Erythroblast (primary cell): ENCODE measurements at places on chromosomes 13 and 19.

GRCh38 chr19:17686023-17686521, 2.1 kb downstream of the UNC13A start:
- DNase-seq: no peak

DNA sequence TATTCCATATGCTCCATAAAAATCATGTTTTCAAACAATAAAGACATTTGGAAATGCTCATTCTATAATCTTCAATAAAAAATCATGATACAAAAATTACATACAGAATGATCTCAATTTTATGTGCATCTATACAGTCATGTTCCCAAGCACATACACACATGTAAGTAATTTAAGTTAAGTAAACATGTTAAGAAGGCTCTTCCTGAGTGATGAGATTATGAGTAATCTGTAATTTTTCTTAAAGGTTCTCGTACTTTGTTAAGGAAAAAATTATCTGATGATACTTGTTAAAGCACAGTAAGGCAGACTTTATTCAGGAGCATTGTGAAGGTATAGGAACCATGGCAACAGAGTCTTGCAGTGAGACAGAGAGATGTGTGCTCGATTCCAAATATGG, 30.0 kb upstream of the DLEU7 start:
- DNase-seq: no peak

DNA sequence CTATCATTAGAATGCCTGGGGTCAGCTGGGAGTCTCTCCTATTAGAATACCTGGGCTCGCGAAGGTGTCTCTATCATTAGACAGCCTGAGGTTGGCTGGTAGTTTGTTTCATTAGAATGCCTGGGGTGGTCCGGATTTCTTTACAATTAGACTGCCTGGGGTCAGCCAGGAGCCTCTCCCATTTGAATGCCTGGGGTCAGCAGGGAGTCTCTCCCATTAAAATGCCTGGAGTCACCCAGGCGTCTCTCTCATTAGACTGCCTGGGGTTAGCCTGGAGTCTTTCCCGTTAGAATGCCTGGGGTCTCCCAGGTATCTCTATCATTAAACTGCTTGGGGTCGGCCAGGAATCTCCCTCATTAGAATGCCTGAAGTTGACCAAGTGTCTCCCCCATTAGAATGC, 1458.3 kb downstream of the UQCRFS1 start:
- no peak for DNase-seq

DNA sequence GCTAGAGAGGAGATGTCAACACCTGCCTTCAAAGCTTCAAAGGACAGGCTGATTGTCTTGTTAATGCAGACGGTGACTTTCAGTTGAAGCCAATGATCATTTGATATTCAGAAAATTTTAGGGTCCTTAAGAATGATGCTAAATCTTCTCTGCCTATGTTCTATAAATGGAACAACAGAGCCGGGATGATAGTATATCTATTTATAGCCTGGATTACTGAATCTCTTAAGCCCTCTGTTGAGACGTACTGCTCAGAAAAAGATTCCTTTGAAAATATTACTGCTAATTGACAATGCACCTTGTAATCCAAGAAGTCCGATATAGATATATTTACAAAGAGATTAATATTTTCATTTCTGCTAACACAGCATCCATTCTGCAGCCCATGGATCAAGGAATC, 35.8 kb upstream of the LMO7 start:
- no peak for DNase-seq

DNA sequence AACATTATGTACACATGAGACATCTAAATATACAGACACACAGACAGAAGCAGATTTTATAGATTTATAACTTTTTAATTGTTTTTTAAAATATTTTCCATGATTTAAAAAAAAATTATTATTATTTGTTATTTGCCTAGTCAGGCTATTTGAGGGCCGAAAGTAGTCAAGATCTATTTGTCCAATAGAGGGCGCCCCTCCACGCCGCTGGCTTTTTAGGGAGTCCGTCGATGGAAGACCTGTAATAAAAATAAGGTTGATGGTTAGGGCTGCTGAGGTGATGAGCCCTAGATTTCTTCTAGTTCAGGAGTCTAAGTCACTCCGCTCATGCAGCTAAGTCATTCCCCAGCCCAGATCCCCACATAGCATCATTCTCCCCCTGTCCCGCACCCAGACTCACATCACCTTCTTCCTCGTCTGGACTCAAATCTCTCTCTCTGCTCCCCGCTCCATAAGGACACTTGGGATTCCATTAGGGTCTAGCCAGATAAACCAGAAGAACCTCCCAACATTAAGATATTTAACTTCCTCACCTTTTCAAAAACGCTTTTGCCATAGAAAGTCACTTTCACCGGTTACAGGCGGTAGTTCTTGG, 33.9 kb upstream of the CEACAM21 start:
- peak; percentile 75 for DNase-seq

DNA sequence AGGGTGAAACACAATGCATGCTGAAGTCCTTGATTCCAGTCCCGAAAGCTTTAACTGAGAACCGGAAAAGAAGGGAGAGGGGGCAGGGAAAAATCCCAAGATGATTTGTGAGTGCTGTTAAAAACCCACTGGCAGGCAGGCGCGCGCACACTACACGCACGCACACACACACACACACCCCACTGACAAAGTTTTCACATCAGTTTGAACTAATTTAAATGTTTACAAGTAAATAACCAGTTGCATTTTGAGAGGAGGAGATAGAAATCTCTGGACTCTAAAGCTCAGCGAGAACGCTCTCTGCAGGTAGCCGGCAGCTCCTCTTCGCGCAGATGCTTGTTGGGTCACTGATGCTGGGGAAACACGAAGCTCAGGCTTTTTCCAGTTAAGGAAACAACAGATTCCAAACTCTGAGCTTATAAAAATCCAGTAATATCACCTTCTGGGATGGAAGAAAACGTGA, 818 bp upstream of the SLITRK1 start:
- no peak for DNase-seq

DNA sequence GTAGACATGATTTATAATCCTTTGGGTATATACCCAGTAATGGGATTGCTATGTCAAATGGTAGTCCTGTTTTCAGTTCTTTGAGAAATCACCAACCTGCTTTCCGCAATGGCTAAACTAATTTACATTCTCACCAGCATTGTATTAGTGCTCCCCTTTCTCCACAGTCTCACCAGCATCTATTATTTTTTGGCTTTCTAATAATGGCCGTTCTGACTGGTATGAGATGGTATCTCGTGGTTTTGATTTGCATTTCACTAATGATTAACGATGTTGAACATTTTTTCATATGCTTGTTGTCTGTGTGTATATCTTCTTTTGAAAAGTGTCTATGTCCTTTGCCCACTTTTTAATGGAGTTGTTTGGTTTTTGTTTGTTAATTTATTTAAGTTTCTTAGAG, 165.1 kb downstream of the PDS5B start:
- no peak for DNase-seq

- no peak for DNase-seq
These were observed 21.0 kb downstream of the FBXL12 start for GRCh38 chr19:9797871-9798270.

GRCh38 chr13:89554801-89555200, 1792.7 kb upstream of the MIR17HG start:
- DNase-seq: no peak

DNA sequence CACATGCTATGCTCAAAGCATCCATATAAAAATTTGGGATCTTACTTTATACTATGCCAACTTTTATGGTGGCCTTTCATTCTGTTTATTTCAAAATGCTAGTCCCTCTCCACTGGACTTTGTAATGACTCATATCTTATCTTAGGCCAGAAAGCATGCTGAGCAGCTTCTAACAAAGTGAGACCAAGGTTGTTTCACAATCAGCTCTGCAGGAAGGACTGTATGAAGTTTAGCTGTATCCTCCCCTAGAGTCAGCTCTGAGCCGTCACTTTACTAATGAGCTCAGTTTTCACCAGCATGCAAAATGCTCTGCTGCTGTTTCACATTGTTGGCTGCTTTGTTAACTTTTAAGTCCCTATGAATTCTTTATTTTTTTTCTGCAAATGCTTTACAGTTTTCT, 1608.8 kb downstream of the OLFM4 start:
- DNase-seq: no peak

DNA sequence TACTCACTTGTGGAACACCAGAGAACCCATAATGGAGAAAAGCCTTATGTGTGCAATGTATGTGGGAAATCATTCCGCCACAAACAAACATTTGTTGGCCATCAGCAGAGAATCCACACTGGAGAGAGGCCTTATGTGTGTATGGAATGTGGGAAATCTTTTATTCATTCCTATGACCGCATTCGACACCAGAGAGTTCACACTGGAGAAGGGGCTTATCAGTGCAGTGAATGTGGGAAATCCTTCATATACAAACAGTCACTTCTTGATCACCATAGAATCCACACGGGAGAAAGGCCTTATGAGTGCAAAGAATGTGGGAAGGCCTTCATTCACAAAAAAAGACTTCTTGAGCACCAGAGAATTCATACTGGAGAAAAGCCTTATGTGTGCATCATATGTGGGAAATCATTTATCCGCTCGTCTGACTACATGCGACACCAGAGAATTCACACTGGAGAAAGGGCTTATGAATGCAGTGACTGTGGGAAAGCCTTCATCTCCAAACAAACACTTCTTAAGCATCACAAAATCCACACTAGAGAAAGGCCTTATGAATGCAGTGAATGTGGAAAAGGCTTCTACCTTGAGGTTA, 10.9 kb downstream of the ZNF549 start:
- peak; percentile 42 for DNase-seq

- DNase-seq: no peak
These were observed 79.5 kb downstream of the KCTD15 start for GRCh38 chr19:33876192-33876591.

DNA sequence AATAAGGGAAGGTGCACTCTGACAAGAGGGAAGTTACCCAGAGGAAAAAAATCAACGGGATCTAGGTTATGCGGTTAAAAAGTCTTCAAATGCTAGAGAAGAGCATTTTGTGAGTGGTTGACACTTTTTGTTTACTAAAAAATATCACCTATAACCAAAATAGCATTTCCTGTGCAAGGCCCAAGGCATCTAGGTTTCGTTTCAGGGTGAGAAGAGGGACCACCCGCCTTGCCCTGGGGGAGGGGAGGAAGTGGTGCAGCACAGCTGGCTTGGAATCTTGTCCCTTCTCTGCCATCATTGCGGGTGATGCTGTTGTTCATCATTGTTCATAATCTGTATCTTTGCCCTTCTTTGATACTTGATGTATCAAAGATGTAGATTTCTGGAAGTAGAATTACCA, 80.6 kb downstream of the NUFIP1 start:
- DNase-seq: no peak

- no peak for DNase-seq
These were observed 586.8 kb upstream of the MIR17HG start for GRCh38 chr13:90760639-90761038.
